ENCODE measurements at places on chromosomes 3 and 15.

DNA sequence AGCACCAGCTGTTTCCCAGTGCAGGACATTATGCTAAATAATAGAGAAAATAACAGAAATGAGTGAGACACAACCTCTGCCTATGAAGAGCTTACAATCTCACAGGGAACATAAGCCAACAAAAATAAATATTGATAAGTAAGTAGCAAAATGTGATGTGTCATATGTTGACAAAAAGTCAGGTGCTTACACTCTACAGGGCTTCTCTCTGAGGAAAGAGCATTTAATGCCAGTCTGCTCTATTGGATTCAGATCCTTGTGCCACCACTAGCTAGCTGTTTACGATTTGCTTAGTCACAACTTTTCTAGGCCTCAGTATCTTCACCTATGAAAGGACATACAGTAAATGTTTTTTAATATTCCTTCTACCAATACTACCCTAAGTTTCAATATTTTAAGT lies 500.9 kb upstream of the NAALADL2 start:
- no peak for DNase-seq

DNA sequence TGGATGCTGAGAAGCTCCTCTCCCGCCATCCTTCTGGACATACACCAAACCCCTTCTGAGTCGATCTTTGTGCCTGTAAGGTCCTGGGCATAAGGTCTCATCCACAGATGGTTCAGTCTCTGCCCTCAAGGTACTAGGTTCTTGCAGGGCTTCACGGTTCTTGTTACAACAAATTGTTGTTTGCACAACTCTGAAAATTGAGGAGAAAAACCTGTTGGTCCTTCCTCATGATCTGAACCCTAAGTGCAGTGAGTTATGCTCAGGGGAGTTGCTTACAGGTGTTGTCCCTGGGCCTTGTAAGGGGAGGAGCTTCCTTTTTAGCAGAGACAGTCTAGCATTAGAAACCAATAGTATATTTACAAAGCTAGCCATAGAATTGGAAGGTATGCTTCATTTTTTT lies 15.7 kb downstream of the CDCP1 start:
- no peak for DNase-seq

DNA sequence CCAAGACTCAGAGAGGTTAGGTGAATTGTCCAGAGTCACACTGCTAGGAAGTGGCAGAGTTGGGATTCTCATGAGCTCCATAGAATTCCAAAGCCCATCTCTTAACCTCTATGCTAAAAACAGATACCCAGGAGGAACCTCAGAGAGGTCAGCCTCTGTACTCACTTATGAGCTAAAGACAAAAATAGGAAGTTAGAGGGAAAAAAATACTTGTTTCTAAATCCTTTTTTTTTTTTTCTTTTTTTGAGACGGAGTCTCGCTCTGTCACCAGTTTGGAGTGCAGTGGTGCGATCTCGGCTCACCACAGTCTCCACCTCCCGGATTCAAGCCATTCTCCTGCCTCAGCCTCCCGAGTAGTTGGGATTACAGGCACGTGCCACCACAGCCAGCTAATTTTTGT lies 31.4 kb downstream of the FSD2 start:
- DNase-seq, result no peak

GRCh38 chr15:81189583-81190283 lies 6.9 kb upstream of the IL16 start:
- peak; percentile 99 for DNase-seq

DNA sequence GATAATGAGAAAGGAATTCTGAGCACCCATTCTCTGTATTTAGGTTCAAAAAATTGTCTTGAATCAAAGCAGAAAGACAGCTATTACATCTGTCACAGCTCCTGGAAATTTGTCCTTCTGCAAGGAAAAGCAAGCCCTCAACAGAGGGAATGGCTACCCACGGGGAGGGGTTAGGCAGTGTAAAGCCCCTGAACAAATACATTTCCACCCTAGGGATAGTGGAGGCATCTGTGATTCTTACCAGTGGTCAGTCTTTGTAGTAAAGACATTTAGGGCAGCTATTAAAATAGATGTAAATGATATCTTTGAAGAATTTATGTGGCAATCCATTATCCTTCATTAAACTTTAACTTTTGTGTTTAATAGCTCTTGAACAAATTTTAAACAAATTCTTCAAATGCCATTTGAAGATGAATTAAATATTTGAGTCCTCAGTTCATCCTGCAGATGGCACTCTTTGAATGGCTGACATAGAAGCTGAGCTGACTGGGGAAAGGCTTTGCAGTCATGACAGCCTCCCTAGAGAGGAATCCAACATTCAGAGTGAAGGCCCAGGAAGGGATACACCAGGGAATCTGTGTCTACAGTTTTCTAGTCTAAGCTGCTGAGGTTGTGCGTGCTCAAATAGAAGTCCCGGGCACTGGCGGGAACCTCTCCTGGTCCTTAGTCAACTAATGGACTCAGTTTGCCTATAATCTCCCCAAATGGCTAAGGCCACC lies 359.7 kb upstream of the ROPN1 start:
- DNase-seq, result peak; percentile 41

- no peak for DNase-seq
Observed at GRCh38 chr3:173096994-173097785, 43.8 kb downstream of the SPATA16 start.

DNA sequence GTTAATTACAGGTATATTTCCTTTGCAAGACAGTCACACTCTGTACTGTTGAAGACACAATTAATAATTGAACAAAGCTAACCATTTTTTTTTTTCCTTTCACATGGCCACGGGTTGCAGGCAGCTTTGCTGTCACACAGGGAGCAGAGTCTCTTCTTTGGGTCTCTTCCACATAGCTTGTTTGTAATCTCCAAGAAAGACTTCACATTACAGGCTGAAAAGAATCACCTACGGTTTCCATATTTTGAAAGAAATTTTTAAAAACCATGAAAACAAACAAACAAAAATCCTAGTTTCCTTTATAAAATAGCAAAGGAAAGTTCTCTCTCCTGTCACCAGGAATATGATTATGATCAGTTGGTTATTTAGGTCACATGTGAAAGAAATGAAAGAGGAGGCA lies 392.6 kb downstream of the GAP43 start:
- no peak for DNase-seq

DNA sequence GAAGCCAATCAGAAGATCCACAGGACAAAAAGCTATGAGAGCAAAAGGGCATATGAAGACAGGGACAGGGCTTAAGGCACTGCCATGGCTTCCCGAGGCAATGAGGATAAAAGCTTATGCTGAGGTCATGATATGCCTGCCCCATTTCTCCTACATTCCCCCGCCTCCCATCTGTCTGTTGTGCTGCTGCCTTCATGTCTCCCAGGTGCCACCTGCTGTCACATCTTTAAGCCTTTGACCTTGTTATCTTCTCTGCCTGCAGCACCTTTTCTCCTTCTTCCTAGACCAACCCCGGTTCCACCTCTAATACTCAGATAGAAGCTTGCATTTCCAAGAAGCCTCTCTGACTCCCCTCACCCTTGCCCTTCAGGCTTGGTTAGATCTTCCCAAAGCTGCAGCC lies 213.8 kb downstream of the ARRDC4 start:
- DNase-seq, result no peak

GRCh38 chr3:153273217-153273616 lies 111.2 kb downstream of the RAP2B start:
- no peak for DNase-seq

DNA sequence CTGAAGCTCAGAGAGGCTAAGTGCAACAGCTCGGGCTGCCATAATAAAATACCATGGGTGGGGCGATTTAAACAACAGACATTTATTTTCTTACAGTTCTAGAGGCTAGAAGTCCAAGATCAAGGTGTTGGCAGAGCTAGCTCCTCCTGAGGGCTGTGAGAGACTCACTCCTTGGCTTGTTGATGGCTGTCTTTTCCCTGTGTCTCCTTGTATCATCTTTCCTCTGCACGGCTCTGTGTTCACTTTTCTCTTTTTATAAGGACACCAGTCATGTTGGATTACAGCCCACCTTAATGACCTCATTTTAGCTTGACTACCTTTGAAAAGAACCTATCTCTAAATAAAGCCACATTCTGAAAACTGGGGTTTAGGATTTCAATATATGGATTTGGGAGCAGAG lies 129.7 kb downstream of the RPL22L1 start:
- DNase-seq, result no peak

GRCh38 chr15:76752549-76752948 lies 152.6 kb downstream of the SCAPER start:
- no peak for DNase-seq

GRCh38 chr3:197026481-197026866 lies 3.1 kb downstream of the MELTF start:
- DNase-seq, result no peak

DNA sequence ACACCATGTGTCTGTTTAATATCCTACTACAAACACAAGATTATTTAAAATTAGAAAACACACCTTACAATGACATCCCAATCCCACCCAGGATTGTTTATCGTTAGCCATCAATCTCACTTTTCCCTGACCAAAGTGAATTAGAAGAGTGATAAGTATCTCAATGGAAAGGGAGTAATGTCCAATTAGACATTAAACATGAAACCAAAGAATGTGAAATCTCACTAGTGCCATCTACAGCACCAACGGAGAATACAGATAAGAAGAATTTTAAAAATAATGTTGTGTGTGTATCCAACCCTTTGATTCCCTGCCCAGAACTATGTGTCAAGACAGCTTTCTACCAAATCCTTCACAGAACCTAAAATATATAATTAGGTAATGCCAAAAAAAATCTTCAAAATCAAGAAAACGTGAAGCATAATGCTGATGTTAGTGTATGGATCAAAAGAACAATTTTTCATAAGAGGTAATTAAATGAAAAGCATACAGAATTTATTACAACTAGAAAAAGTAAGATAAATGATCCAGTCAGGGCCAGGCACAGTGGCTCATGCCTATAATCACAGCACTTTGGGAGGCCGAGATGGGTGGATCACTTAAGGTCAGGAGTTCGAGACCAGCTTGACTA lies 64.2 kb downstream of the SCAPER start:
- DNase-seq, result peak; percentile 24

DNA sequence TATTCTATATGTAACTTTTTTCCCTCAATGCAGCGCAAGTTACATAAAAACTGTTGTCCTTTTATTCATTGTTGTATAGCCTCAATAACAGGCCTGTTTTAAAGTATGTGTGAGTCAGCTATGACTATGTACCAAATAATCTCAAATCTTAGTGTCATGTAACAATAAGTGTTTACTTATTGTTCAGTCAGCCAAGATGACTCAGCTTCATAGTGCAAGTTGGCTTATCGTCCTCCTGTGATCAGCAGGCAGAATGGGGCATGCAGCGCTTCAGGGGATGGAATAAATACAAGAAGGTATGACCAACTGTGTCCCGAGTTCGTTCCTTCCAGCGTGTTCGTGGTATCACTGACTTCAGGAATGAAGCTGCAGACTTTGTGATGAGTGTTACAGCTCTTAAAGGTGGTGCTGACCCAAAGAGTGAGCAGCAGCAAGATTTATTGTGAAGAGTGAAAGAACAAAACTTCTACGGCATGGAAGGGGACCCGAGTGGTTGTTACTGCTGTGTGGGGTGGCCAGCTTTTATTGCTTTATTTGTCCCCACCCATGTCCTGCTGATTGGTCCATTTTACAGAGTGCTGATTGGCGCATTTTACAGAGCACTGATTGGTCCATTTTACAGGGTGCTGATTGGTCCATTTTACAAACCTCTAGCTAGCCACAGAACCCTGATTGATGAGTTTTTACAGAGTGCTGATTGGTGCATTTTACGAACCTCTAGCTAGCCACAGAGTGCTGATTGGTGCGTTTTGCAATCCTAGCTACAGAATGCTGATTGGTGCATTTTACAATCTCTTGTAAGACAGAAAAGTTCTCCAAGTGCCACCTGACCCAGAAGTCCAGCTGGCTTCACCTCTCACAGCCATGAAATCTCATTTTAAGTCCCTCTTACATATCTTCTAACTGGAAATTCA lies 1016.0 kb downstream of the MCTP2 start:
- DNase-seq, result peak; percentile 86

GRCh38 chr3:37985637-37986320 lies 4.8 kb upstream of the VILL start:
- no peak for DNase-seq

- no peak for DNase-seq
Observed at GRCh38 chr15:31387479-31388118, 61.0 kb downstream of the KLF13 start.

GRCh38 chr15:58931987-58932588 lies 1.4 kb downstream of the SLTM start:
- DNase-seq, result no peak

- no peak for DNase-seq
Observed at GRCh38 chr15:60195611-60196010, 191.5 kb downstream of the FOXB1 start.

GRCh38 chr15:40098489-40099261 lies 10.0 kb downstream of the BMF start:
- peak; percentile 93 for DNase-seq

DNA sequence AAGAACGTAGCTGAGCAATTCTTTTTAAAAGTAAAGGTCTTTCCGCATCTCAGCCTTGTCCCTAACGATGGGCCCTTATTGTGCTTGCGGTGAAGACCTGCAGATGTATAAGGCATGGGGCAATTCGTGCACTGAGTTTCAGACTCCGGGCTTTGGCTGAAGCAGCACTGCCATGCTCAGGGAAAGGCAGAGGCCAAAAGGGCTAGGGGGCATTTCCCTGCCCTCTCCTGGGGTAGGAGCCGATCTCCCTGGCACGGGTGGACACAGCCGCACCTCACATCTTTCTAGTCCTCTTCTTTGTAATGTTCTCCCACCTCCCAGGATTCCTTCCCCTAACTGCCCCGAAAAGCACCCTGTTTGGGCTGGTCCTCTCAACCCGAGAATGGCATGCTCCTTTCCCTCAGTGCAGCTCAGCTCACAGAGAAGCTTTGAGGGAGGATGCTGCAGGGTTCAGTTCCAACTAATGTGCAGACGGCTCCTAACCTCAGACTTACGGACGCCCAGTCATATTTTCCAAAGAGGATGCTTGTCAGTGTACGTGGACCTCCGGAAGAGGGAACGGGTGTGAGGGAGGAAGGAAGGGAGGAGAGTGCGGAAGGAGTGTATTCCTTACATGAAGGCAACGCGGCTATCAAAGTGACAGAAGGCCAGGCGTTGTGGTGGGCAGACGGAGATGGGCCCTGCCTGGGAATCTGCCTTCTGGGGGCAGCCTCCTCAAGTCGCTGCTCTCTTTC lies 61.2 kb downstream of the SYNM start:
- DNase-seq, result no peak

GRCh38 chr15:30941520-30941919 lies 37.8 kb downstream of the FAN1 start:
- no peak for DNase-seq
